ENCODE measurements at places on chromosomes 1 and 21. TPM values are rescaled to one million over a fixed set of nuclear protein-coding genes. Genes with fewer than 3 reads are reported as not detected.

DNA sequence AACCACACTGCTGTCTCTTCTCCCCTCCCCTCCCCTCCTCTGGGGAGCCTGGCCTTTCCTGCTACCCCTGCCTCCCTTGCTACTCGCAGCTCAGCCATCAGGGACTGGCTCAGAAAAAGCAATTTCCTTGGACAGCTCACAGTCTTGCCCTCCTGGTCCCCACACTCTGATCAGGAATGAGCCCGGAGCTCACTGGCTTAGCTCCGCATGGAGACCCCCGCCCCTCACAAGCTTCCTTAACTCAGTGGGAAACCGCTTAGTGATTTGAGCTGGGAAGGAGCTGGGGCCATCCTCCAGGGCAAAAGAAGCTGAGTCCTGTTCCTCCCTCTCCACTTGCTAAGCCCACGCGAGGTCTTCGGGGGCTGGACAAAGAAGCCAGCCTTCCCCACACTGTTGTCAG, 70.3 kb upstream of the ACTL8 start:
- DNase-seq, result no peak

DNA sequence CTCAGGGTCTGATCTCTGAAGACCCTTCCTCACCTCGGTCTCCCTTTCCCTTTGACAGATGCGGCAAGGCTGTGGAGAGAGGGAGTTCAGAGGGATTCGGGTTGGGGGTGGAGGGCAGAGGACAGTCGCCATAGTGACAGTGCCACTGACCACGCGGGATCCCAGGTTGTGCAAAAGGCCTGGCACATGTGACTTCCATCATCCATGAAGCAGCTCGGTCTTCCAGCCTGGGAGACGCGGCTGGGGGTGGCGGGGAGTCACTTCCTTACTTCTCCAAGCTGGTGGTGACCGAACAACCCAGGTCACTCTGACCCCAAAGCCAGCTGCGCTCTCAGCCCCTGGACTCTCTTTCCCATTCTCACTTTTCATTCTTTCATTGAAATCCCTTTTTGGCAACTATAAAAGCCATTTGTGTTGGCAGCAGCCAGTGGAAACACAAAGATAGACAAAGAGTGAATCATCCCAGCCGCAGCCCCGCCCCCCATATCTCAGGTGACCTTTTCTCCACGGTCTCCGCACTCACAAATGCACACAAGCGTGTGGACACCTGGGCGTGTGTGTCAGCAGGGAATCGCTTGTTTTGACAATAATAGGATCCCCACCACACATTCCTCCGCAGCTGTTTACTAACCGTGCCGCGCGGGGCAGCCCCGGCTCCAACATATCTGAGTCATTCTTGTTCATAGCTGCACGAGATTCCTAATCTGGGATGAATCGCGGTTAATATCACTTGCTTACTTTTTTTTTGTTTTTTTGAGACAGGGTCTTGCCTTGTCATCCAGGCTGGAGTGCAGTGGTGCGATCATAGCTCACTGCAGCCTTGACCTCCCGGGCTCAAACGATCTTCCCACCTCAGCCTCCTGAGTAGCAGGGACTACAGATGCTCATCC, 68.3 kb downstream of the DHRS3 start:
- DNase-seq, result peak; percentile 70

The CA14 gene
- total RNA-seq, result 0.25 TPM

The RGSL1 gene
- 12.6 TPM for total RNA-seq

DNA sequence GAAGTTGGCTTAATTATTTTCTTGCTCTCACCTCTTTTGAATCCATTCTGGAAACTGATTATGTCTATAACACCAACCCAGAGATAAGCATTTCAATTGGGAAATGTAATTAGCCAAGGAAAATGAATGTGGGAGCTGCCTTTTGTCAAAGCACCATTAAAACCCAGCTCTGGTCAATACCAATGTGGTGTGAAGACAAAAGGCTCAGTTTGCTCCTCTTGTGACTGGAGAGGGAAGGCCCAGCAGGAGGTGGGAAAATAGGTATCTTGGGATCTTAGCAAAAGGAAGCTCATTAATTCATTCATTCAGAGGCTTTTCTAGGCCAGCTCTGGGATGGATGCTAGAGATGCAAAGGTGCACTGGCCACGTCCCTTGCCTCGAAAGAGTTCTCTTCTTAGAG, 75.0 kb upstream of the SELENON start:
- no peak for DNase-seq

DNA sequence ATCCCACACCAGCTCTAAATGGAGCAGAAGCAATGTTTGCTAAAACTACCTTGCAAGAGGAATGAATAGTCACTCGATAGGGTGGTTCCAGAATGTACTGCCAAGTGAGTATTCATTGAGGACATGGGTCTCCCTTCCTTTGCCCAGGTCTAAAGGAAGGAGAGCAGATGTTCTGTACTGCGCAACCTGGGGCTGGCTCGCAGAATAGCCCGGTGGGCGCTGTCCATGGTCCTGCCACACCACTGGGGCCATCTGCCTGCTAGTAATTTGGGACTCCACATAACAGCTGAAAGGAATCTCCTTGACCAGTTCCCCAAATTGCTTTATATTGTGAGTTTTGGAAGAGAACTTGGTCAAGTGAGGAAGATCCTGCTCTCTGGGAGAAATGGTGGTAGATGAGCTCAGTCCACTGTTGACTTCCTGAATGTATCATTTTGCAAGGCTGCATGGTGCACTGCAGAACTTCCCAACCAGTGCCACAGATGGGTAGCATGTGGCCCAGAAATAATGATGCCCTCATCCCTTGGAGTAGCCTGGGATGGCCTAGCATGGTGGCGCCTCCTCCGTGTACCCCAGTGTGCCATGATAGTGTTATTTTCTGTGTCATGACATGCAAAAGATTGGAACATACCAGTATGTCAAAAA, 5.7 kb downstream of the SLC6A17 start:
- peak; percentile 74 for DNase-seq

DNA sequence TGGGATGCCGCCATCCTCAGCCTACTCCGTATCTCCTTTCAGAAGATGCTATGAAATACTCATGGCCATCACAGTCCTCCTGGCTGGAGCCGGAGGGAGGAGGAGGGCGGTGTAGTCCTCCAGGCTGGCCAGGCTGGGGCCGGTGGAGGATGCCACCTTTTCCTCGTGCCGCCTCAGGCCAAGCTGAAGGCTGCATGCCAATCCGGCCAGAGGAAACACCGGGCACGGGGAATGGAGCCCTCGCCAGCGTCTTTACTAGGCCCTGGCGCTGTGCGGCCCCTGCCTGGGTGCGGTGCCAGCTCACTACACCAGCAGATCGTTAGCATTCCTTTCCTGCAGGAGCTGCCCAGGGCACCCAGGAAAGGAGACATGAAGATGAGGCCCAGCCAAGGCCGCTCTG, 70.1 kb downstream of the CASZ1 start:
- peak; percentile 23 for DNase-seq

GRCh38 chr1:183363972-183364371, 54.2 kb downstream of the NMNAT2 start:
- DNase-seq, result no peak

DNA sequence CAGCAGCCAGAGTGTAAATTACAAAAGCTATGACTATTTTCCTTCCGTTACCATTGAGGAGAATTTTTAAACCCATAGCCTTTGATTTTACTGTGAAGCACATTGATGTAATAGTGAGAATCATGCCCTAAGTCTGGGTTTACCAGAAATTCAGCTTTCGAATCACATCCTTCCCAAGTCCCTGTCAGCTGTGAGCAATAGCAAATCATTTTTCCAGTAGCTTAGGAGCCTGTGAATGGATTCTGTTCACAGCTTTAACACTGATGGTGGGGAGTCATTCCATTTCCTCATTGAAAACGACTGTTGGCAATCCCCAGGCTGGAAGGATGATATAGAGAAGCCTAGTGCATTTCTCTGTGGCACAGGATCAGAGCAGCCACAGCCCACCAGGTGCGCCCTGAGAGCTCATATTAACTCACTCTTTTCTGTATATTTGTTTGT, 82.2 kb upstream of the C1orf105 start:
- no peak for DNase-seq

The ZNF593 gene
- 56.7 TPM for total RNA-seq

GRCh38 chr1:205500240-205501233, 3.9 kb upstream of the CDK18 start:
- DNase-seq, result no peak

DNA sequence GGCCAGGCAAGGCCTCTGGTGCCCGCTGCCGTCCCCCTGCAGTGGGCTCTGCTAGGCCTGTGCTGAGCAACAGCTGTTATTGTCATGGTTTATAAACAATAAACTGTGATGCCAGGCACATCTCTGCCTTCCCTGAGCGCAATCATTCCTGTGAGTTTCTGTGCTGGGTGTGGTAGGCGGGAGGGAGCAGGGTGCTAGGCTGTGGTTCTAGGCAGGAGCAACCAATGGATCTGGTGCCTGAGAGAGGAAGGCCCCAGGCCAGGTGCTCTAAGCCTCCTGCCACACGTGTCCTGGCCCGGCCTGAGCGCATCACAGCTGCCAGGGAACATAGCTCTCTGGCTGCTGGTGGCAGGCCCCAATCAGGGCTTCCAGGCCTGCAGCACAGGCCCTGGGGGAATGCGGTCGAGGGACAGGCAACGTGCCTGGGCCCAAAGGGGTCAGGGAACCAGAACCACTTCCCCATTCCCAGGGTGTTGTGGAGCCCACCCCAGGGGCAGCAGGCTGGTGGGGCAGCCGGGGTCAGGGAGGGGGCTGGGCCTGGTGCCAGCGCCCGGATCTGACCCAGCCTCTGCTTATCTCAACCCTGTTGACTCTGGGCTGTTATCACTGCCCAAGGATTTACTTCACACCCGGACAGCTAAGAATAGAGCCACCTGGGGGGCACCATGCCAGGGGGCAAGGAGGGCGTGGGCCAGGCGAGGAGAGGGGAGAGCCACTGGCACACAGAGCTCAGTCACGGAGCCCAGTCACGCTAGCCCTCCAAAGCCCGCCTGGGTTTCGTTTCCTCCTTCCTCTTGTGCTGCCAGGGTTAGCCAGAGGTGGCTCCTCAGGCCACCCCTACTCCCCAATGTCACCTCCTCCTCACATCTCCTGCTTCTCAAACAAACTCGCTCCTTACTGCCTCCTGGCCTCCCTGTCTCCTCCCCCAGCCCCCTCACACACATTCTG, 11.5 kb downstream of the TRIM46 start:
- DNase-seq, result no peak

The PDPN gene
- total RNA-seq, result 6.5 TPM

DNA sequence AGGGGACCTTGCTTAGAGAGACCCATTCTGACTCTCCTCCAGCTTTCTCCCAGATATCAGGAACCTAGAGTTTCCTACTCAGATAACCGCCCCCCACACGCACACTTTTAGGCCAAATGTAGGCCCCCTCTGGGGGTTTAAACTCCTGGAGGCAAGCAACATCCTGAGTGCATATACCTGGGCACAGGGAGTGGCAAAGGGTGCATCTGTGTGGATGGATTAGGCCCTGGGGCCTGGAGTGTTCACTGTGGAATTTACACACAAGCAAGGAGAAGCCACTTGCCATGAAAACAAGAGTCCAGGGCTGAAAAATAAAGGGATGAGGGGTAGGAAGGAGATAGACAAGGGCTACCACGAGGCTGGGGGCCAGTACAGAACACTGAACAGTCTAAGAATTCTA, 343.1 kb downstream of the NTNG1 start:
- no peak for DNase-seq

The PRELP gene
- 9.6 TPM for total RNA-seq

The CLDN14 gene
- total RNA-seq, result 0.31 TPM

GRCh38 chr1:193593147-193593885, 406.9 kb upstream of the B3GALT2 start:
- DNase-seq, result no peak

DNA sequence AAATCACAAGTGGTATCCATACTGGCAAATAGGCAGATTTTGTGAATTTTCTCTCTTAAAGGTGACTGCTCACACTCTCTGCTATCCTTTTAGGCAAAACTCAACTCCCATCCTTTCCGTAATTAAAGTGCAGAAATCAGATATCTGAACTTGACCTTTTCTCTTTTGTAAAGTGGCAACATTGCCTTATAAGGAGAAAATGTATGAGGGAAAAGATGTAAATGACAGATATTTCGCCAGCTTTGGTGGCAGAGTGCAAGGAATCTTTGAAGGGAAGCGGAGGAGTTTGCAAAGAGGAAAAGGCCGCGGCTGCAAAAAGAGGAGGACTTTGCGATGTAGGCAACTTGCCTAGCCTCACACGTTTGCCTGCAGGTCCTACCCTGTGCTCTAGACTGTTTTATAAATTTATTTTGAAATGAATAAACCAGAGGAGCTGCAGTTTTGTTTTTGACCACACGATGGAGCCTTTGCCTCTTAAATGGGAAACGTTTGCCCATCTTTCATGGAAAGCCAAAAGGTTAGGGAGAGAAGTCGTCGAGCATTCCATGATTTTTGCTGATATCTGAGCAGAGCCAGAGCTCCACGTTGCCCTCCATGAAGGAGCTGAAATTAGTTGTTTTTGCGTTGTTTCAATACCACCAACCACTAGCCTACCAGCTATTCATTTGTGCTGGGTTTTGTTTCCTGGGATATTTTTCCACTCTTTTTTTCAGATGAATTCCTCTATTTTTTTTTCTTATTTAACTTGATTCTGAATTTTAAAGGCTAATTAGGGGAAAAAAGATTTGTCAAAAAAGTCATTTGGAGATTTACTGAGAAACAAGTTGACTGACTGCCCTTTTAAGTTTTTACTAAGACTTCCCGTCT, 242.3 kb downstream of the LMX1A start:
- peak; percentile 78 for DNase-seq

The LYPD8 gene
- total RNA-seq, result 0.43 TPM

DNA sequence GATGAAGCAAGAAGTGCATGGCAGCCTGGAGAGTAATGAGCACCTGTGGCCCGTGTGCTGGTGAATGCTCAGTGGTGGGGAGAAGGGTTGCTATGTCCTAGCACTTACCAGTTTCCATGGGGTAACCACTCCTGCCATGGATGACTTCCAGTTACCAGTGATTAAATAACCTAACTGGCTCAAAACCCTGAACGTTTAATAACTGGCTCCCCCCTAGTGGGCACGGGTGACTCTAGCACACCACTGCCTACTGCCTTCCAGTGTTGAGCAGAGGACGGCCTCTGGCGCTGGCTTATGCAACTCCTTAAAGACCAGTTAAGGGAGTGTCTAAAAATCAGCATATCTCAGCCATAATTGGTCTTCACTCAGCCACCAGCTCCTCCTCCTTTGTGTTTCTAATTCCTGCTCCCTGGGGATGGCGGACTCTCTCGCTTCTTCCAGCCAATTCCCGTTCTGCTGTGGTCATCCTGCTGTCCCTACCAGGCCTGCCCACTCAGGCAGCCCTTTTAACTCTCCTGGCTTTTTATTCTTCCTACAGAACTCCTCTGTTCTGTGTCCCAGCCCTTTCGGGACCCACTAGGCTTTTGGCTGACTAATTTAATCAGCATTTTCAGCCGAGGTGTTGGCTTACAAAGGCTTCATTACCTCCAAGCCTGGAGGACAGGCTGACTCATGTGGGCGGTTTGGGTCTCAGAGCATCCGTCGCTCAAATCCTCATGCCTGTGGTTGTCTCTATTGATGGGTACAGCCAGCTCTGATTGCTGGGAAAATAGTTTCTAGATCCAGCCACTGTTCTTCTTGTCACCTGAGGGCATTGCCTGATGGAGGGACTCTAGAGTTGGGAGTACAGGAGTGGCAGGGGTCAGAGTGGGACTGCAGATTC, 332.4 kb downstream of the CAMTA1 start:
- no peak for DNase-seq

DNA sequence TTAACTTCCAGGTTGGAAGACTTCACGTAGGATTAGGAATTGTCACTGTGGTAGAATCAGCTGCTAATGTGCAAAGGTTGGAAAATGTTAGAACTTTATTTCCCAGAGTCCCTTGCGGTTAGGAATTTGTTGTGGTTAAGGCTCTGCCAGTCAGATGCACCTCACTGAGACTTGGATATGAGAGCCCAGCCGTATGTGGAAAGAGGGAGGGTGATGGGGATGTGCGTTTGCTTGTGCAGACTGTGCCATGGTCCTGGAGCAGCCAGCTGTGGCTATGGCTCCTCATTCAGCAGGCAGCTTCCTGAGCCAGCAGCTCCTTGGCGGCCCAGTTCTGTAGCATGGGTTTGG, 12.5 kb downstream of the S100A10 start:
- no peak for DNase-seq

The FMN2 gene
- total RNA-seq, result 8.3 TPM
